ENCODE measurements at places on chromosomes 6 and 20. TPM values are rescaled to one million over a fixed set of nuclear protein-coding genes. Genes with fewer than 3 reads are reported as not detected.
A peak's percentile ranks its signal among the peaks of the same experiment; 100 is the strongest.

The RING1 gene
- polyA plus RNA-seq = 41.3 TPM

The HSPA1A gene
- 49.6 TPM for polyA plus RNA-seq

The TNFRSF21 gene
- 5.4 TPM for polyA plus RNA-seq

GRCh38 chr20:50163570-50164317, 10.2 kb upstream of the PEDS1 start:
- no peak for DNase-seq

DNA sequence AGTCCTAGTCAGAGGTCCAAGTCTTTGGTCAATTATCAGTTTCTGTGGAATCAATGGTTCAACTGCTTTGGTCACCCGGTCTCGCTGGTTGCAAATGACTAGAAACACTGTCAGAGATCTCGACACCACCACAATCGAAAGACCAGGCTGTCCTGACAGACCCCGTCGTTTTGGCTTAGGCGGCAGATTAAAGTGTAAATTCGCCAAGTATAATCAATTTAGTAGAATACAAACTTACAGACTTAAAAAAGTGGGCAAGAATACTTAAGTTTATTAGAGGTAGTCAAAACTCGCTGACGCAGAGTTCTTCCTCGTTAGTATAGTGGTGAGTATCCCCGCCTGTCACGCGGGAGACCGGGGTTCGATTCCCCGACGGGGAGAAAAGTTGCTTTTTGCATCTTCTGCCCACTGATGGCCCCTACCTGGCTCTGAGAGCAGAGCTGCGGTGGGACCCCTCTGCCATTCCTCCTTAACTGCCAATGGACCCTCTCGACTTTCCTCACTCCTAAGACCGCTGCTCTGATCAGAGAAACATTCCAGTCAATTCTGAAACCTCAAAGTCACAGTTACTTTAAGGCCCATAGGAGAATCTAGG, 30.6 kb upstream of the ZNF184 start:
- peak; percentile 65 for DNase-seq

GRCh38 chr6:116672306-116672705, 3.7 kb upstream of the ZUP1 start:
- no peak for DNase-seq

DNA sequence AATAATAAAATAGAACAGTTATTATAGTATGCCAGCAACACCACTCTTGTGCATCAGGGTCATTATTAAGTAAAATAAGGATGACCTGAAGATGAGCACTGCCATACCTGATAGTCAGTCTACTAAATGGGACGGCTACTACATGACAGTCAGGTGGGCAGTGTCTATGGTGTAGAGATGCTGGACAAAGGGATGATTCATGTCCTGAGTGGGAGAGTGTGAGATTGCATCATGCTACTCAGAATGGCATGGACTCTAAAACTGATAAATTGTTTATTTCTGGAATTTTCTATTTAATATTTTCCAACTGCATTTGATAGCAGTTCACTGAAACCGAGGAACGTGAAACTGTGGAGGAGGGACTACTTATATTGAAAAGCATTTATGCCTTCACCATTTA, 38.8 kb downstream of the SNX9 start:
- no peak for DNase-seq

DNA sequence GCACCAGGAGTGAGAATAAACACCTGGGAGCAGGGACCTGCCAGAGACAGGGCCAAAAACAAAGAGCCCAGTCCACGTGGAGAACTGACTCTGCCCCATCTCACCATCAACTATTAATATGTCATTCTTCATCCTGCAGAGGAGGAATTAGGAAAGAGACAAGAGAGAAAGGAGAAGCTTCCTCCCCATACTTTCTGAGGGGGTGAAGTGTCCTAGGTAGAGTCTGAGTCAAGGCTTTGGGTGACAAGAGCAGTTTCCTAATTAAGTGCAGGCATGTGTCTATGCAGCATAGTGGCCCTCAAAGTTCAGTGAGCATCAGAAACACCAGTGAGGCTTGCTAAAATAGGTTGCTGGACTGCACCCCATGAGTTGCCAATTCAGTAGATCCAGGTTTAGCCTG, 40.7 kb upstream of the BMP2 start:
- DNase-seq = no peak

Measured in small intestine (tissue), 16 donors.